Activated naive CD8-positive, alpha-beta T cell treated with anti-CD3 and anti-CD28 coated beads, Interleukin-2, amount 10 ng/mL, durations not matched to agents 7 days and 5 days (primary cell): ENCODE measurements at places on chromosomes 12 and 14.
A peak's percentile ranks its signal among the peaks of the same experiment; 100 is the strongest.

GRCh38 chr14:101206556-101206955 lies 303.0 kb upstream of the RTL1 start:
- DNase-seq = no peak
- no peaks in the 10 kb centered on the region for H3K4me1 ChIP-seq
- H3K27me3 ChIP-seq = no peaks in the 10 kb centered on the region
- no peak overlapping the region for H3K27ac ChIP-seq

DNA sequence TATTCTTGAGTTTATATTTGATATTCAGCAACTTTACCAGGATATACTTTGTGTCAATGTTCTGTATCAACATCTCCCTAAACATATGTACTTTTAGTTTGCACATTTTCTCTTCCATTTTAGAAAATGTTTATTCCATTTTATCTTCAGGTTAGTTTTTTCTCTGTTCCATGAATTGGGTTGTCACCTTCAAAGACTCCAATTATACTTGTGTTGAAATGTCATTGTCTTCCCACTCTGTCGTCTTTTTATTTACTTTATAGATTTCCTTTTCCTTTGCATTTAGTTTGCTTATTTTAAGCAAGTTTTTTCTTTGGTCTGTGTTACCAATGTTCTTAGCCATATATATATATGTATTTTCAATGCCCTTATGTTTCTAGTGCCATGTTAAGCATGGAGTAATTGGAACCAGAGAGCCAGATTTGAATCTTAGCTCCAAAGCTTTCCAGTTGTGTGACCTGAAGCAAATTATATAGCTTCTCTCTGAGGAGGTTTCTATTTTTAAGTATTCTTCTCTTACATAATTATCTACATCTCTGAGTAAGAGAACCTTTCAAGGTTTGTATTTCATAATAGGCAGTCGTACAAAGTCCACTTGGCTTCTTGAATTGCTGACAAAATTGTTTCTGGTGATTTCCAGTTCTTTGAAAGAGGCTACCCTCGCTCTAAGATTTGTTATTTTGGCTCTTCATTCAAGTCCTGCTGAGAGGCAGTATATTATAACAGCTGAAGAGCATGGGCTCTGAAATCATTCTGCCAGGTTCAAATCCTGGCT lies 85.8 kb upstream of the DYRK2 start:
- H3K4me3 ChIP-seq = no peak overlapping the region
- H3K36me3 ChIP-seq = peaks cover 6% of the 10 kb centered on the region
- no peak overlapping the region for H3K27ac ChIP-seq
- H3K27me3 ChIP-seq = no peaks in the 10 kb centered on the region

DNA sequence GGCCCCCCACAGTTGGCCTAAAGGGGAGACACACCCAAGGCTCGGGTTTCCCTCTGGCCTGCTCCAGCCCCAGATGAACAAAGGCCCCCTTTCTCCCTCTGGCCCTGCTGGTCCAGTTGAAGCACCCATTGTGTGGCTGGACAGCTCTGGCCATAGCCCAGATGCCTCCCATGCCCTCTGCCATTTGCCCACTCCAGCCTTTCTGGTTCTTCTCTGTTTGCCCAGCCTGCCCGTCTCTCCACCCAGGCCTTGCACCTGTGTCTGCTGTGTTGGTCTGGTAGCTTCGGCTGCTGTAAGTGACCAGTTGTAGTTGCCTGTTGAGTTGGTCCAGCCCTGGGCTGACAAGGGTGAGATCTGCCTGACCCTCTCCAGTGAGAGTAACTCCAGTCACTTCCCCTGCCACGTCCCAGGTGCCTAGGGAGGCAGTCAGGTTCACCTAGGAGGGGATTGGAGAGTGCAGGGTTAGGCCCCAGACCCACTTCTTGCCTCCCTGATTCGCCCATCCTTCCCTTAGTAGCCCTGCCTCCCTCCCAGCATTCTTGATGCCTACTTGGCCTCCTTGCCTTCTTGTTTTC lies 3.0 kb downstream of the B4GALNT1 start:
- no peaks in the 10 kb centered on the region for H3K36me3 ChIP-seq
- no peak overlapping the region for H3K4me3 ChIP-seq
- DNase-seq = no peak
- H3K27me3 ChIP-seq = peaks cover 80% of the 10 kb centered on the region
- peaks cover 12% of the 10 kb centered on the region for H3K4me1 ChIP-seq
- H3K27ac ChIP-seq = no peak overlapping the region

- no peak for DNase-seq
- H3K27me3 ChIP-seq = no peaks in the 10 kb centered on the region
- no peaks in the 10 kb centered on the region for H3K4me1 ChIP-seq
- no peak overlapping the region for H3K27ac ChIP-seq
Observed at GRCh38 chr12:85630851-85631250, 205.4 kb downstream of the RASSF9 start.

- no peaks in the 10 kb centered on the region for H3K27me3 ChIP-seq
- peaks cover 33% of the 10 kb centered on the region for H3K4me1 ChIP-seq
- H3K4me3 ChIP-seq = peak overlapping the region; percentile 90
- H3K36me3 ChIP-seq = peaks cover 6% of the 10 kb centered on the region
- H3K27ac ChIP-seq = peak overlapping the region; percentile 96
Observed at GRCh38 chr12:132489078-132489601, 811 bp upstream of the FBRSL1 start.

DNA sequence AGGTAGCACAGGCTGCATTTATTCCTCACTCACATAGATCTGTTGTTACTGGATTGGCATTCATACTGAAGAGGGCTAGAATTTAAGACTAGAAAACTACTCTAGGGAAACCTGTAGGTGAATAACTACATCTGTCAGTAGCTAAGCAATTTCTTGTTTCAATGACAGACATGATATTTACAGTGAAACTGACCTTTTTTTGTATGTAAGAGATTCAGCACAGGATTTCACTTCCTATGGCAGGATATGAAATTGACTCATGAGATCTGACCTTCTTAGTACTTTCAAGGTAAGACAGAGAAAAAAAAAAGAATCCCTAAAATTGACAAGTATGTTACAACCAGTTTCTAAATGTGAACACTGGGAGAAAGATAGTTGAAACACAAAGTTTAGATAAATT lies 189.8 kb upstream of the SLC16A7 start:
- DNase-seq = no peak
- no peak overlapping the region for H3K27ac ChIP-seq
- H3K4me3 ChIP-seq = no peak overlapping the region
- H3K36me3 ChIP-seq = no peaks in the 10 kb centered on the region
- H3K27me3 ChIP-seq = peaks cover 2% of the 10 kb centered on the region

GRCh38 chr14:97027256-97027999 lies 230.2 kb downstream of the VRK1 start:
- no peak overlapping the region for H3K4me3 ChIP-seq
- H3K27me3 ChIP-seq = peaks cover 35% of the 10 kb centered on the region
- peaks cover 7% of the 10 kb centered on the region for H3K4me1 ChIP-seq
- H3K27ac ChIP-seq = no peak overlapping the region
- peaks cover 10% of the 10 kb centered on the region for H3K36me3 ChIP-seq
- no peak for DNase-seq

DNA sequence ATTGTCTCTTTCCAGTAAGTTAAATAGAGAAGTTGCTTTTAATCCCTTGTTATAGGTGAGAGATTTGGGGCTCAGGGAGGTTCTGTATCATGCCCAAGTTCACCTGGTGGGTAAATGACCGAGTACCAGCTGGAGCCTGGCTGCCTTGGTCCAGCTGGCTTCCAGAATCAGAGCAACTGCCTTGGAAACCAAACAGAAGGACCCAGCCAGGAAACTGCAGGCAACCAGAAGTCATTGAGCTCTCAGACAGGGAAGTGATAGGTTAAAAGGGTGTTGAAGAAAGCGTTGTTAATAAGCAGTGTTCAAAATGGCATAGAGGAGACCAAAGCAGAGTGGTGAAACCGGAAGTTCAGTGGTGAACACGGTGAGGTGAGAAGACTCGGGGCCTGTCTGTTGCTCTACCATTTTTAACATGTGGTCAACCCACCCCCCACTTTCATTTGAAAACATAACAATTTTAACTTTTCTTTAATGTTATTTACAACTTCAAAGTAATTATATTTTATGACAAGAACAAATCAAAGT lies 54.9 kb downstream of the PLEKHG7 start:
- H3K27ac ChIP-seq = no peak overlapping the region
- peaks cover 17% of the 10 kb centered on the region for H3K27me3 ChIP-seq
- H3K4me3 ChIP-seq = no peak overlapping the region
- H3K4me1 ChIP-seq = no peaks in the 10 kb centered on the region
- DNase-seq = no peak
- H3K36me3 ChIP-seq = no peaks in the 10 kb centered on the region

DNA sequence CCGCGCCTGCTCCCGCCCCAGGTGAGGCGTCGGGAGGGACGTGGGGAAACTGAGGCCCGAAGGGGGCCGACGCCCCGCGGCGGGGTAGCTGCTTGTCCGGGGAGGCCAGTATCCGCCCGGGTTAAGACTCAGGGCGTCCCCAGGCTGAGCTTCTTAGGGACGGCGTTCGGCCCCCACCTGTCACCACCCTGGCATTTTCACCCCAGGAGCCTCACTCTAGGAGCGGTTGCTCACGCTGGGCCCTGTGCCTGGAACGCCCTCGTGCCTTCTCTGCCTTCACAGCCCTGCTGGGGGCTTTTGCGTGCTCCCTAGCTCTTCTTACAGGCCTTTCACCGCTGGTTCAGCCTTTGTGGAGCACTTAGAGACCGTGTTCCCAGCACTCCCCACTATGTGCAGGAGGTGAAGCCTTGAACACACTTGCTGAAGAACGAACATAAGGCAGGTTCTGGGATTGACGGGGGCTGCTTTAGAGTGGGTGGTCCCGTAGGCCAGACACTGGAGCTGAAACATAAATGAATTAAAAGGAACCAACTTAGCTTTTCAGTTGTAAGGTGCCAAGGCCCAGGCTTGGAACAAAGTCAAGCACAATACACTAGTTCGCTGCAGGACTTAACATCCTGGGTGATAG lies 601 bp downstream of the ZNF839 start:
- peak overlapping the region; percentile 92 for H3K4me3 ChIP-seq
- H3K4me1 ChIP-seq = peaks cover 29% of the 10 kb centered on the region
- H3K27me3 ChIP-seq = no peaks in the 10 kb centered on the region

DNA sequence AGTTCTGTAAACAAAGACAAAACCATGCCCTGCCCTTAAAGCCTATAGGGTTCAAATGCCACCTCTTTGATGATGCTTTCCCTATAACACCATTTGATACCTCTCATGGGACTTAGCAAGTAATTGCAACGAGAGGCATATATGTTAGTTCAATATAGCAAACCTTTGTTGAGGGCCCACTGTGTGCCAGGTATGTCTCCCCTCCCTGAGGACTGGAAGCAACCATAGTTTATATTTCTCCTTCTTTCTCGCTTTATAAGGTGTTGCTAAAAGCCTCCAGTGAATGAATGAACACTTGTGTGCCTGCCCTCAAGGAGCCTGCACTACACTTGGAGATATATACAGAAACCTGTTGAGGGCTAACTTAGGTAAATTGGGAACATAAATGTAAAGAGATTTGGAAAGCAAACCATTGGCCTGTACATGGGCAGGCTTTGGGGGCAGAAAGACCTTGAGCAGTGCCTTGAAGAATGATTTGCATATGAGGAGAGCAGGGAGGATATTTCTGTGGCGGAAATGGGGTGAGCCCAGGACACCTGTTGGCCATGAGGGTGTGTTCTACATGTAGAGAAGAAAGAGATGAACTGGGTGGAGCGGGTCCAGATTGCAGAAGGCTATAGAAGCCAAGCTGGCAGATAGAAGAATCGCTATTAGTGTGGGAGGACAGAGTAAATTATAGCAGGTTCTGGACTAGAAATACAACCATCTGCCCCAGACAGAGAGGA lies 1.8 kb upstream of the CKAP4 start:
- no peak overlapping the region for H3K4me3 ChIP-seq
- DNase-seq = no peak
- peaks cover 8% of the 10 kb centered on the region for H3K4me1 ChIP-seq
- no peak overlapping the region for H3K27ac ChIP-seq
- peaks cover 5% of the 10 kb centered on the region for H3K27me3 ChIP-seq

GRCh38 chr12:46407361-46407760 lies 34.8 kb upstream of the SLC38A2 start:
- H3K4me3 ChIP-seq = no peak overlapping the region
- DNase-seq = no peak
- H3K27me3 ChIP-seq = no peaks in the 10 kb centered on the region
- no peak overlapping the region for H3K27ac ChIP-seq
- peaks cover 12% of the 10 kb centered on the region for H3K36me3 ChIP-seq

GRCh38 chr14:90060965-90061684 lies 669 bp upstream of the KCNK13 start:
- no peak overlapping the region for H3K27ac ChIP-seq
- H3K36me3 ChIP-seq = no peaks in the 10 kb centered on the region
- peaks cover 12% of the 10 kb centered on the region for H3K4me1 ChIP-seq
- H3K4me3 ChIP-seq = peak overlapping the region; percentile 73
- peak; percentile 52 for DNase-seq

GRCh38 chr14:50772412-50772811 lies 58.5 kb downstream of the NIN start:
- H3K27ac ChIP-seq = no peak overlapping the region
- peaks cover 12% of the 10 kb centered on the region for H3K4me1 ChIP-seq
- peaks cover 31% of the 10 kb centered on the region for H3K36me3 ChIP-seq
- no peak overlapping the region for H3K4me3 ChIP-seq
- no peaks in the 10 kb centered on the region for H3K27me3 ChIP-seq
- no peak for DNase-seq

- DNase-seq = no peak
- H3K4me1 ChIP-seq = peaks cover 9% of the 10 kb centered on the region
- H3K4me3 ChIP-seq = no peak overlapping the region
- no peaks in the 10 kb centered on the region for H3K36me3 ChIP-seq
Observed at GRCh38 chr12:116547955-116548501, 11.2 kb upstream of the MAP1LC3B2 start.

DNA sequence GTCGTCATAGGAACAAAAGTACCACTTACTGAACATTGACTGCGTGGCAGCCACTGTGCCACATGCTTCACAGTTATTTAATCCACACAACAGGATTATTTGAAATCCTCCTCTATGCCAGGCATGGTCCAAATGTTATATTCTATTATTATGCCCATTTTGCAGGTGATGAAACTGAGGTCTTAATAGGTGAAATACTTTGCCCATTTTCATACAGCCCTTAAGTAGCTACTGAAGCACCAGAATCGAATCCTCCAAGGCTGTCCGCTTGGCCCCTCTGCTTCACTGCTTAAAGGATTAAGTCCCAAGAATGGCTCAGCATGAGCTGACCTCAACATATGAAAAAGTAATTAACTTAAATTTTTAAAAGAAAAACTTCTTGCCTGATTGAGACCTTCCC lies 212.8 kb downstream of the EGLN3 start:
- no peak overlapping the region for H3K4me3 ChIP-seq
- no peak for DNase-seq
- H3K27me3 ChIP-seq = no peaks in the 10 kb centered on the region
- H3K36me3 ChIP-seq = no peaks in the 10 kb centered on the region
- H3K4me1 ChIP-seq = no peaks in the 10 kb centered on the region
